ENCODE measurements at places on chromosomes 2 and 18.

DNA sequence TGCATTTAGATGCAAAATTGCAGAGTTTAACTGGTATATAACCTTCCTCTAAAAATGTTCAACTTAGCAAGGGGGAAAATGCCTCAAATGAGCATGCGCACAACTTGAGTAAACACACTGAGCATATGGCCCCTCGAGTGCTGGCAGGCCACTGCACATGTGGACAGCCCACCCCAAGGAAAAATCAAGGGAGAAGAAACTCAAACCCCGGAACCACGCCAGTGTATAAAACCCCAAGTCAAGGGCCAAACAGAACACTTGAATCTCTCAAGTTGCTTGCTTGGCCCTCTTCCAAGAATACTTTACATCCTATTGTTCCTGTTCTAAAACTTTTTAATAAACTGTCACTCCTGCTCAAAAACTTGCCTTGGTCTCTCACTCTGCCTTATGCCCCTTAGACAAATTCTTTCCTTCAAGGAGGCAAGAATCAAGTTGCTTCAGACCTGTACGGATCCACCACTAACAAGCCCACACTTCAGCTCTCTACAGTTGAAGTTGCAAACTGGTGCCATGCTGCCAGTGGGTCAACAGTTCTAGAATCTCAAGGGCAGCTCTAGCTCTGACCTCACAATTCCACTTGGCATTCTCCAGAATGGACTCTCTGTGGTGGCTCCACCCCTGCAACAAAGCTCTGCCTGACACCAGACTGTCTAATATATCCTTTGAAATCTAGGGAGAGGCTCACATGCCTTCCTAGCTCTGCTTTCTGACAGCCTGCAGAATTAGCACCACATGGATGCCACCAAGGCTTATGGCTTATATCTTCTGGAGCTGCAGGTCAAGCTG is 38.9 kb downstream of the HIBCH start:
- no peak for DNase-seq

DNA sequence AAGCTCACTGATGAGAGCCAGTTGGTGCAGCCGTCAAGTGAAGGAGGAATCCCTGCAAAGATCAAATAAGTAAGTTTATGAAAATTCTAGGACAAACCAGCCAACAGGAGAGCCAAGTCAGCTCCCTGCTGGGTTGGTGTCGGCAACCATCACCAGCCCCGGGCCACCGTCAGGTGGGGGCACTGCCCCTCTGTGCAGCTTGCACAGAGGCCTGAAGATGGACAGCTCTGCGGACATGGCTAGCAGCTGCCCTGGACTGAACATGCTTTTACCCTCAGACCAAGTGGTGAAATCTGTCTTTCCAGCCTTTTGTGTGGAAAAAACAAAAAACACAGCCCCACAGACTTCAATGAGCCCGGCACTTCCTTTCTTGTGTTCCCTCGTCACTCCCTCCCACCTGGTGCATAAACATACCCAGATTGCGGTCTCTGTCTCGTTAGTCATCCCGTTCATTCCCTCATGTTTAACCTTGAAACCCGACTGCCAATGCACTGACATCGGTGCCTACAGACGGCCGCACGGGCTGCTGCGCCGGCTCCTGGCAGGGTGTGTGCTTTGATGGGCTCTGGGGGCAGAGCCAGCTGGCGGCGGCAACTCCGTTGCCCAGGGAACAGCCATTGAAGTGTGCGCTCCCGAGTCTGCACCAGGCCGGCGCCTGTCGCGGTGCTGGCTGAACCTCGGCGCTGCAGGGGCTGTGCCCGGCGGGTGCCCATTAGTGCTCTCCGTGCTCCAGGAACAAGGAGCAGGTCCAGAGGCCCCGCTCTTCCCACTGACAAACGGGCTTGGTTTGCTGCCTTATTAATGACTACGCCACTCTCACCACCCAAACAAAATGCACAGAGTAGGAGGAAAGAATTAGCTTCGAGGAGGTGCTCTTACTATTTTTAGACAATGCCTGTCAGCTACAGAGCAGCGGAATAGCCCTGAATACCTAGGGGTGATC is 95.3 kb downstream of the EIPR1 start:
- no peak for DNase-seq

- no peak for DNase-seq
Observed at GRCh38 chr2:236507393-236508085, 62.1 kb upstream of the ACKR3 start.

DNA sequence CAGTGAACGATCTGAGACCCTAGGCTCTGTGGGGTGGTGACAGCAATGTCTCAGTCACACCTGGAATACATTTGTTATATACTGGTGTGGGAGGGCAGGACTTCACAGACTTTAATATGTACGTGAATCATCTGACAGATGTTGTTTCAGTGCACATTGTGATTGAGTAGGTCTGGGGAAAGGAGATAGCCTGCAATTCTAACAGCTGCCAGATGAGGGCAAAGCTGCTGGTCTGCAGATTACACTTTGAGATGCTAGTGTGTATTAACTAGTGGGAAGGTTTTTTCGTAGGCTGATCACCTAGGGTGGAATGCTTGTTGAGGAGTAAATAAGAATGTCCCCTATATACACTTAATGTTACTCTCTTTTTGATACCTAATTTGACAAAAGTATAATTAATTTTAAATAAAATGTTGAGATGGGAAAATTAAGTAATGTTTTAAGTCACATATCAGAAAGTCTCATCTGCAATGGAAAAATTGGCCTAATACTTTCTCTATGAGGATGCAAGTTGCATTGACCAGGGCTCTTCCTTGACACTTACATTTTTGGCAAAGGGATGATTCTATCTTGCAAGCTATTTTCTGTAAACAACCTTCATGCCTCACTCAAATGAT is 496.9 kb upstream of the HNMT start:
- DNase-seq, result no peak

- no peak for DNase-seq
Observed at GRCh38 chr2:86794861-86795260, 4.1 kb upstream of the CD8A start.

GRCh38 chr2:16303761-16304160 is 361.9 kb downstream of the CYRIA start:
- DNase-seq, result no peak

DNA sequence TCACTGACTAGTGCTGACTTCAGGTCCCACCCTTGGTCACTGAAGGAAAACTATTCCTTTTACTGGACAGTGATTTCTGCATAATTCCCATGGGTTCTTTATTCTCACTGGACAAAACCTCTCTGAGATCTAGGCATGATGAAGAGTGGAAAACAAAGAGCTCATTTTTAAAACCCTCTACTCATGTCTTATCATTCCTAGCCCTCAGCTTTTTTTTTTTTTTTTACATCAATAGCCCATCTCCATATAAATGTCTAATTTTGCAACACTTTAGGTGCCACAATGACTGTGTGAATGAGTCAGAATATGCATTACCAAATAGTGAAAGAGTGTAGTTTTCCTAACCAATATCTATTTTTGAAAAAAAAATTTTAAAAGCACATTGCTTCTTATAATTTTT is 74.8 kb downstream of the TCF4 start:
- peak; percentile 55 for DNase-seq
